ENCODE measurements at places on chromosomes 11 and 22. TPM values are rescaled to one million over a fixed set of nuclear protein-coding genes. Genes with fewer than 3 reads are reported as not detected.

The LRRC10B gene
- not detected for total RNA-seq

DNA sequence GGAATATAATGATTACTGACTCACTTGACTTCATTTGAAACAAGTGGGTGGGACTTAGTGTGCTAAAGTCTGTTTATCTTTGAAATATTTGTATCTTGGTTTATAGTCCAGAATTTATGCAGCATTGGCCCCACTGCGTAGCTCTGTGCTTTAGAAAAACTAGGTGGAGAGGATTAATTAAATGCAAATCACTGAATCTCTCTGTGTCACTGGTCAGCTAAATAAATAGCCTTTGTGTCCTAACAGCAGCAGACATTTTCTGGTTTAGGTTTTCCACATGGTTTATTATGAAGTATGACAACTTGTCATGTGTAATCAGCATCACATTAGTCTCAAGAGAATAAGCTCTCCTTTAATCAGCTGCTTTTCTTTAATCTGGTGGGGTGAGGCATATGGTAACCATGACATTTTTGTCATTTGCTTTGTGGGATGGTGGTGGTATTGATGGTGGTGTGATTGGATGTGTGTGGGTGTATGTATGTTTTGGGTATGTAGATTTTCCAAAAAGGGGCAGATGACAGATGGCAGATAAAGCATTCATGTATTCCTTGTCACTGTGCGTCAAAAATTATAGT, 33.9 kb downstream of the BCL2L13 start:
- DNase-seq = no peak

GRCh38 chr22:27218012-27218920, 560.9 kb downstream of the MIAT start:
- no peak for DNase-seq

GRCh38 chr11:32433101-32433913, 2.0 kb downstream of the WT1 start:
- no peak for DNase-seq

- no peak for DNase-seq
Measured at GRCh38 chr11:115656041-115656440, 151.8 kb upstream of the CADM1 start.

GRCh38 chr11:2173150-2173693, 1.6 kb upstream of the TH start:
- no peak for DNase-seq

The SPON1 gene
- total RNA-seq = 0.82 TPM

The TSGA10IP gene
- not detected for total RNA-seq

GRCh38 chr22:20624161-20624616, 116.8 kb downstream of the MED15 start:
- DNase-seq = no peak

The PAFAH1B2 gene
- 81.2 TPM for total RNA-seq

- DNase-seq = peak; percentile 3
Measured at GRCh38 chr11:2807025-2807681, 78.4 kb downstream of the CDKN1C start.

DNA sequence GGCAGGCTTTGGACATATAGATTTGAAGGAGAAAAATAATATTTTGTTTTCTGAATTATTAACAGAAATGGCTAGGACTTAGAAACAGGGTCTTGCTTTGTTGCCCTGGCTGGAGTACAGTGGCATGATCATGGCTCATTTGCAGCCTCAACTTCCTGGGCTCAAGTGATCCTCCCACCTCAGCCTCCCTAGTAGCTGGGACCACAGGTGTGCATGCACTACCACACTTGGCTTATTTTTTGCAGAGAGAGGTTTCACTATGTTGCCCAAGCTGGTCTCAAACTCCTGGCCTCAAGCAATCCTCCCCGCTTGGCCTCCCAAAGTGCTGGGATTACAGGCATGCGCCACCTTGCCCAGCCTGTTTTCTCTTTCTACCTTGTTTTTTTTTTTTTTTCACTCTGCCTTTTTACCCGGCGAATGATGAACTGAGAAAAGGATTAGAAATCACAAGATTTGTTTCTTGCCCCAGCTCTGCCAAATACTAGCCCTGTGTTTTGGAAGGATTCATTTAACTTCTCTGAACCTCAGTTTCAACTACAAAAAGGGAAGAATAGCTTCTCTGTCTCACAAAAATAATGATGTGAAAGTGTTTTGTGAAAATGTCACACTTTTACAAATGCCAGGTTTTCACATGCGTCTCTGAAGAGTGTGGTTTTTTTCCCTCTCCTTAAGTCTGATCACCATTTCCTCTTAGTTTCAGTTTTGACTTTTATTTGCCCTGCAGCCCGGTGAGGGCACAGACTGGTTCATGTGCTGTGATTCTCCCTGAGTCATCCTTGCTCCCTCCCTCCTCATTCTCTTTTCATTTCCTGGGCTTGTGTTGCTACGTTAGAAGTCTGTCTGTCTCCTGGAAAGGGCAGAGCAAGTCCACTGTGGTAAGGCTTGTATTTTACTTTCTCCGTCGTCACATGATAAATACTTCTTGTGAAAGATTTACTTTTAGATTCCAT, 67.7 kb downstream of the BCL2L13 start:
- peak; percentile 23 for DNase-seq

- no peak for DNase-seq
Measured at GRCh38 chr11:61401173-61401572, 8.8 kb downstream of the TMEM216 start.

GRCh38 chr11:82978422-82979099, 77.0 kb downstream of the DDIAS start:
- no peak for DNase-seq

The POU2AF1 gene
- total RNA-seq = 7.5 TPM
